HepG2 (cell line): ENCODE measurements at places on chromosomes 5 and 9. TPM values are rescaled to one million over a fixed set of nuclear protein-coding genes. Genes with fewer than 3 reads are reported as not detected.

BOD1 gene
- total RNA-seq, result 103 and 107 TPM in 2 replicates

FIBCD1 gene
- 0.89 TPM in 1 of 2 replicates, not detected in the other for total RNA-seq

- H3K36me3 ChIP-seq, result no peaks in the 10 kb centered on the region
- H3K4me1 ChIP-seq, result no peaks in the 10 kb centered on the region
- no peak for DNase-seq
- no peak overlapping the region for H3K27ac ChIP-seq
Observed at GRCh38 chr5:127615916-127616315, 33.0 kb upstream of the CTXN3 start.

DNA sequence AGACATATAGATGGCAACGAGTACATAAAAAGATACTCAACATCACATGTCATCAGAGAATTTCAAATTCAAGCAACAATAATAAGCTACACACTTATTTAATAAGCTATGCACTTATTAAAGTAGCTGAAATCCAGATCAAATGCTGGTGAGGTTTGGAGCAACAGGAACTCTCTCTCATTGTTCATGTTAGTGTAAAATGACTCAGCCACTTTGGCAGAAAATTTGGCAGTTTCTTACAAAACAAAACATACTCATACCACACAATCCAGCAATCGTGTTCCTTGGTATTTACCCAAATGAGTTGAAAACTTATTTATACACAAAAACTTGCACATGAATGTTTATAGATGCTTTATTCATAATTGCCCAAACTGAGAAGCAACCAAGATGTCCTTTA, 131.5 kb upstream of the NFIL3 start:
- H3K4me1 ChIP-seq, result no peaks in the 10 kb centered on the region
- no peak overlapping the region for H3K4me3 ChIP-seq
- no peak for DNase-seq
- H3K27me3 ChIP-seq, result no peaks in the 10 kb centered on the region

DNA sequence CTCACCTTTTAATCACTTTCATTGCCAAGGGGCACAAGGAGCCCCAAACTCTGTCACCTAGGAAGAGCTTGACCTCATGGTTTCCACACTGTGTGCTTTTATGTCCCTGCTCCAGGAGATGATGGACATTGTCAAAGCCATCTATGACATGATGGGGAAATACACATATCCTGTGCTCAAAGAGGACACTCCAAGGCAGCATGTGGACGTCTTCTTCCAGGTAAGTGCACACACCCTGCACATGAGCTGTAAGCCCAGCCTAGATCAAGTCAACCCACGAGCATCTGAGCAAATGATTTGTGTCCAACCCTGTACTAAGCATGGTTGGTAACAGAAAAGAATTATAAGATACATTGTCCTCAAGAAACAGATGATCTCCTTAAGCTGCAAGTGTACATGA, 50.8 kb upstream of the GABRP start:
- no peak for DNase-seq
- H3K27me3 ChIP-seq, result no peaks in the 10 kb centered on the region
- no peak overlapping the region for H3K27ac ChIP-seq
- no peaks in the 10 kb centered on the region for H3K36me3 ChIP-seq

GRCh38 chr9:33436445-33436844, 10.9 kb downstream of the AQP3 start:
- H3K27me3 ChIP-seq, result peaks cover 34% of the 10 kb centered on the region; the same call in 2 of the 3 replicates
- no peak overlapping the region for H3K4me3 ChIP-seq
- H3K4me1 ChIP-seq, result peaks cover 17% of the 10 kb centered on the region

GKAP1 gene
- 5.8 and 6.1 TPM in 2 replicates for total RNA-seq

DNA sequence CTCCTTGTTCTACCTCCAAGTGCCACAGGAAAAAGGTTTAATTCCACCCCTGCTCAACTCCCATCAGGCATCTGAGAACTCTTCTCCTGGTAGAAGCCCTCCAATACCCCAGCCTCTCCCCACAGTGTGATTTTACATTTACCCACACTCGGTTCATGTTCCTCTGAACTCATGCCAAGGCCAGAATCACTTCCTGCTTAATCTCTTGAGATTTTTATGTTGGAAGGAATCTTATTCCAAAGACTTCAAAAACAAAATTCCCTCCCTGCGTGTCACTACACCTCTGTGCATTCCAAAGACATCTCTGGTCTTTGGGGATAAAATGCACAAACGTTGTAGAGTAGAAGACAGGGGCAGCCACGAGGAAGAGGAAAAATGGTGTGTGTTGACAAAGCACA, 186.8 kb downstream of the ACTL7B start:
- H3K27ac ChIP-seq, result no peak overlapping the region
- H3K4me1 ChIP-seq, result no peaks in the 10 kb centered on the region
- no peaks in the 10 kb centered on the region for H3K36me3 ChIP-seq
